MG63 (cell line): ENCODE measurements at places on chromosomes 6 and 20.

GRCh38 chr20:2835331-2835796, 5.1 kb downstream of the PCED1A start:
- no peak for DNase-seq

DNA sequence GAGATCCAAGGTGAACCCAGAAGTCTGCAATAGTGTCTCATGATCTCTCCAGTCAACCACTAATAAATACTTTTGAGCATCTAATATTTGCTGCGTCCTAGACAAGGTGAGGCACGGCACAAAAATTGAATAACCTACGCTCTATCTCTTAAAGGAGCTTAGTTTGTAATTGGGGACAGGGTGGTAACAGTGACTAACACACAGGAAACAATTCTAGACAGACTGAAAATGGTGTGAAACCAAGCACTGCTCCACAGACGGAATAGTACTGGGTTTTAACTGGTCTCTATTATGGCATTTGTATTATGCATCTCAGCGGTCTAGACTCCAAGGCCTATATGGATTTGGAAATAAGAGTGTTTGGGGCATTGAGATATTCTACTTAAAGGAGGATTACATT, 120.1 kb downstream of the CLIC5 start:
- DNase-seq, result no peak

DNA sequence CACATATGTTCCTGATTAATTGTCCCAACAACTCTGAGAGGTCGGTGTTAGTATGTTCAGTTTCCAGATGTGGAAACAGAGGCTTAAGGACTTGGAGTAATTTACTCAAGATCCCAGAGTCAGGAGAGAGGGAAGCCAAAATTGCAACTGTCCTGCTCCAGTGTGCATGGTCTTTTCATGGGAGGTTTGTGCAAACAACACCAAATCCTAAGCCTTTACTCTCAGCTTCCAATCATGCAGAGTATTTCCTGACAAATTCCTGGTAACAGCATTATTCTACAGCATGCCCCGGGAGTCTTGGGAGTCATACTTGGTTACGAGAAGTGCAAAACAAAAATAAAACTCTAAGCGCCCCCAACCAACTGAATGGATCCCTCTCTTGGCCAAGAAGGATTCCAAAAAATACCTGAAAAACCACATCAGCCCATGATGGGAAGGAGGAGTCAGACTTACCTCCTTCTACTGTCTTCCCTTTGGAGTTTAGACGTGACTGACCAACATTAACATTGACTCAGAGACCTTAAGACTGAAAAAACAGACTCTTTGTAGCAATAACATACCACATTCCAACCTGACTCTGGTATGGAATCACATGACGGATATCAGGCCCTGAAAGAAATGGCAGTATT, 30.8 kb upstream of the PPP1R3G start:
- no peak for DNase-seq

DNA sequence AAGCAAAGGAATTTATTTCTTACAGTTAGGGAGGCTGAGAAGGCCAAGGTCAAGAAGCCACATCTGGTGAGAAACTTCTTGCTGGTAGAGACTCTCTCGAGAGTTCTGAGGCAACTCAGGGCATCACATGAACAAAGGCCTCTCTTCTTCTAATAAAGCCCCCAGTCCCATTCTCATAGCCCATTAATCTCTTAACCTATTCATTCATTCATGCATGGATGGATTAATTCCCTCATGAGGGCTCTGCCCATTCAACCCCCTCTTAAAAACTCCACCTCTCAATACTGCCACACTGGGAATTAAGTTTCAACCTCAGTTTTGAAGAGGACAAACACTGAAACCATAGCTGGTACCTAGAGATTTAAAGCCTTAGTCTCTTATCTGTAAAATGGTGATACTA, 217.9 kb upstream of the SPTLC3 start:
- DNase-seq, result no peak

DNA sequence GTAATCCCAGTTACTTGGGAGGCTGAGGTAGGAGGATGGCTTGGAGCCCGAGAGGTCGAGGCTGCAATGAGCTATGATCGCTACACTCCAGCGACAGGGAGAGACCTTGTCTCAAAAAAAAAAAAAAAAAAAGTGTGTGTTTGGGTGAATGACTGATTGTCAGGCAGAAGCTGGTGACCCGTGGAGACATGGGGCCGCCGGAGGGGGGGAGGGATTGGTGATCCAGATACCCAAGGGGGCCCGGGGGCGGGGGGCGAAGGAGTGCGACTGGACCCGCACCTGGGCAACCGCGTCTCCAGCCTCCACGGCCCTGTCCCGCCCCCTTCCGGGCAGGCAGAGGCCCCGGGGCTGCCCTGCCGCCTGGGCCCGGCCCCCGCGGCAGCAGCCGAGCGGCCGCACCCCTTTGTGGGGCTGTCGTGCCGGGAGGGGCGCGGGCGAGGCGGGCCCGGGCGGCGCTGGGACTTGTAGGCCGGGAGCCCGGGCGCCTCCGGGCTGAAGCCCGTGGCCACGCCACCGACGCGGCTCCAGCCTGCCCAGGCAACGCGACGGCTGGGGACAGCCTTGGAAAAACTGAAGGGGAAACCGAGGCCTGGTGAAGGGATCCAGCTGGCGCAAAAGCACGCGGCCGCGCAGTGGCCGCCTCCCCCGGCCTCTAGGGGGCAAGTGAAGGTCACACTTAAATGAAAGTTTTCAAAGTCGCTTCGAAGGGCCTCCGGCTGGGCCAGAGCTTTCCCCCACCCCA, 2.1 kb upstream of the RBM38 start:
- peak; percentile 67 for DNase-seq

GRCh38 chr6:19968201-19968600, 131.0 kb downstream of the ID4 start:
- DNase-seq, result no peak

GRCh38 chr6:13558718-13559117, 15.7 kb upstream of the SIRT5 start:
- no peak for DNase-seq

DNA sequence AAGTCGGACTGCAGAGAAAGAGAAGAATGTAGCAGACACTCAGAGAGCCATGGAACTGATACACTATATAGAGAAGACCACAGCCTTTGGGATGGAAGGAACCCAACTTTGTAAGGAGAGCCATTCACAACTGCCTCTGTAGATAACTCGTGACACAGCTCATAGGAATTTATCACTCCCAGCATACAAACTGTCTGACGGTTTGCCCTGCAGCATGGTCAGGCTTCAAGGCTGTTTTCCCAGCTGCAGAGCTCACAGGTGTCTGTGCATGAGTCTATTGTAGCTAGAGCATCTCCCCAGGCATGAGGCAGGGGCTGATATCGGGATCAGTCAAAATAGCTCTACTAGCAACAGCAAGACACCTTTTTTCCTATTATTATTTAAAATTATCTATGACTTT, 130.5 kb upstream of the DTNBP1 start:
- DNase-seq, result peak; percentile 39

GRCh38 chr6:170134471-170135440, 156.1 kb downstream of the DLL1 start:
- DNase-seq, result no peak

DNA sequence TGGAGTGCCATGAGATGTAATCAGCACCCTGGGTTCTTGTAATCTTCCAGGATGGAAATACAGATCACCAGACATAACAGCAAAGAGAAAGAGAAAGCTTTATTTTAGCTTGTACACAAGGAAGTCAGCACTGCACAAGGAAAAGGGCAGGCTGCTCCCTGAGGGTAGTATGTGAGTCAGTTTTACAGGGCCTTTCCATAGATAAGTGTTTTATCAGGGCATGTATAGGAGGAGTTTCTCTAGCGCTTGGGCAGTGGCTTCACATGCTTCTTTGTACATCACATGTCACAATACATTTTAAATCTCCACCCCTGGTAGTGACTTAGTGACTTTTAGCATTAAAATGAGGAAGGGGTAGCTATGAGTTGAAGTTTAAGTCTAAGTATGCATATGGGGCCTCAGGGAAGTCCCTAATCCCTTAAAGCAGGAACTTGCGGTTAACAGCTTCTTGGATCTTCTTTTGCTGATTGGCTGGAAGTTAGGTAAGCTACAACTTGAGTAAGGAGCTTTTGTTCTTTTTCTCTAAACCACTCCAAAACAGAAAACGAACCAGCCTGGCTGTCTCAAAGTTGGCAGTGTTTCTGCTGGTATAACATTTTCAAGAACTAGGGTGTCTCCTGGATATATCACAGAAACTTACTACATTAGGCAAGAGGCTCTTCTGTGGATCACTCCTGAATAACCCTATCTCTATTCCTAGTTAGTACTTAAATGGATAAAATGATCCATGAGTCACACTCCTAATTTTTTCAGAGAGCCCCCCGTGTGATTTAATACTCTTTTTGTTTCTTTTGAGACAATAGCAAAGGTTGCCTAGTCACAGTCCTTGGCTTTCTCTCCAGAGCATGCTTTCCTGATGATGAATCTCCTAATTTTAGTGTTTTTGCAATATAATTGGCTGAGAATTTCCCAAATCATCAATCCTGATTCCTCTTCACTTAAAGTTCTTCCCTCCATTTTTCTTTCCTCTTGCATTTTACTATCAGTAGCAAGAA, 60.2 kb downstream of the MRAP2 start:
- DNase-seq, result no peak

- no peak for DNase-seq
These were observed 100.9 kb downstream of the FUT9 start for GRCh38 chr6:96116674-96117073.

- DNase-seq, result no peak
These were observed 187.7 kb downstream of the GMPR start for GRCh38 chr6:16425881-16426615.

GRCh38 chr6:40585651-40586269, 1.4 kb downstream of the LRFN2 start:
- no peak for DNase-seq

GRCh38 chr20:35525639-35526038, 3.8 kb downstream of the C20orf173 start:
- no peak for DNase-seq

DNA sequence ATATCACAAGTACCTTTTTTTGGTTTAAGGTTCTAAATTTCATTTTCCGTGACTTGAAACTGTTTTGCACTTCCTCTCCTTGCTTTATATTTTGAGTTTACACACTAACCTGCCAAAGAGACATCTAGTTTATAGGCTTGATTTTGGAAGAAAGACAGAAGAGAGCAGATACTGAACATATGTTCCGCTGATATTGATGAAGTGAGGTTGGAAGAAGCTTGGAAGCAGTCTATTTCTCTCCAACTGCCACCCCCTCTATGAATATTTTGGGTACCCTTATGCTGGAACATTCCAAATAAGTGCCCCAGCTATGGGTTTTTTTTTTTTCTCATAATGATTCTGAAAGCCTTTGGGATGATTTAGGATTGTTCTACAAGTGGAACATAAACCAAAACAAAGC, 150.6 kb downstream of the LAMA2 start:
- no peak for DNase-seq

DNA sequence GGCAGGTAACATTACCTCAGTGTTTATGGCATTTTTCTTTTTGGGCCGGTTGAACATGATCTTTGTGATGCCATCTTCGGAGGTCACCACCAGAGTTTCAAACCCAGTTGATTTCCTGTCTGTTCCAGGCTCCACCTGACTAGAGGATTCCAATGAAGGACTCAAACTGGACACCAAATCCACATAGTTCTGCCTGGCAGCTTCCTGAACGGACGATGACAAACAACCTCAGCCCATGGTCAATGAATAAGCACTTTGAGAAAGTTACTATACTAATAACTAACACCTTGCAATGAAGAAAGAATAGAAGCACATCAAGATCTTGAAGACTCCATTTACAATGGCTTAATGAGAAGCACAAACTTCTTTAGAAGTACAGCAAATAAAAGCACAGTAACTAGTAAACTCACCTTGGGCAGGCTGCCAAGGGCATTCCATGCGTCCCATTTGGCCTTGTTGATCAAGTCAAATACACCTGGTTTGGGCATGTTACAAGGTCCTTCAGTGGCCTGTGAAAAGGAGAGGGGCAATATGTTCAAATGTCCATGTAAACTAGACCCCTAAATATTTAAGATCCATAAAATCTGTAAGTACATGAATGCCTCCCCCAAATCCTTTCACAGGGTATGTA, 4.9 kb downstream of the ECI2 start:
- no peak for DNase-seq

DNA sequence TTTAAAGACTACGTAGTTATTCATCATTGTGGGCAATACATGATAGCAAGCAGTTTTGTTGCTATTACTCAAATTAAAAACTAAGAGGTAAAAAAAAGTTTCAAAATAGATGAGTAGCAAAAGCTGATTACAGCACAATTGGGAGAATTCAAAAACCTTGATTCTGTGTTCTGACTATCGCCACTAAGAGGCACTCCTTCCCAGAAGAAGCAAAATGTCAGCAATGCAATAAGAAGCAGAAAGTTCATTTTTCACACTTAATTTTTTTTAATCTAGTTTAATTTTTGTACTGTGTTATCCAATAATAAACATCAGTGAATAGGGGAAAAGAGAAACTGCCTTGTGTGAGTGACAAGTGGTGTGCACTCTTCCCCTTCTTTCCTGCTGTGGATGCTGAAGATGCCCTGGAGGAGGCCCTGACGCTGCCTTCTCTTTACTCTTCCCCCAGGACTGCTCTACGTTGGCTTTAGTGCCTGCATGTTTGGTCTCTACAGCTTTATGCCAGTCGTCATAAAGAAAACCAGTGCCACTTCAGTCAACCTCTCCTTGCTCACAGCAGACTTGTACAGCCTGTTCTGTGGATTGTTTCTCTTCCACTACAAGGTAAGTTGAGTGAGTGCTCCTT, 263.2 kb upstream of the PLN start:
- DNase-seq, result no peak

DNA sequence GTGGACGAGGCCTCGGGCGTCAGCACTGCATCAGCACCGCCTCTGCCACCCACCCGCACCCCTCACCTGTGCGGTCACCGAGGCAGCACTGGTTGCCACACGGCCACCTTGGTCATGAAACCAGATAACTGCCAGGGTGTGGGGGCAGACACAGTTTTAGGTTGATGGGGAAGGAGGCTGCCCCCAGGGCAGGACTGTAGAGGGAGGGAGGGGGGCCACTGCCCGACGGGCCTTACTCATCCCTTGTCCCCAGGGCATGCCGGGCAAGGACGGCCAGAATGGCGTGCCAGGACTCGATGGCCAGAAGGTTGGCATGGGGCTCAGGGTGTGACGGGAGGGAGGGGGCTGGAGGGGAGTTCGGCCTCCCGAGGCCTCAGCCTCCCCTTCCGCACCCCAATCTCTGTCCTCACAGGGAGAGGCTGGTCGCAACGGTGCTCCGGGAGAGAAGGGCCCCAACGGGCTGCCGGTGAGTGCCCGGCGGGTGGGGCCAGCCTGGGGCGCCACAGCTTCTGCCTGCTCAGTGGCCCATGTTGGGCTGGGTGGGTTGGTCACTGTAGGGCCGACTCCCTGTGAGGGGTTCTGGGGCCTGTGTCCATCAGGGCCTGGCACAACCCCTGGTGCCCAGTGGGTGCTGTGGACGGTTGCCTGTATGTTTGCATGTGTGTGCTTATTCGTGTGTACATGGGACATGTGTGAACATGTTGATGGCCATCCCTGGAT, 11.8 kb downstream of the COL9A3 start:
- no peak for DNase-seq
